Astrocyte (in vitro differentiated cells and primary cell): ENCODE measurements at places on chromosomes 13 and 19. TPM values are rescaled to one million over a fixed set of nuclear protein-coding genes. Genes with fewer than 3 reads are reported as not detected.

The KCNC3 gene
- not detected in 2 replicates for total RNA-seq

The KCNN1 gene
- 1.5 and 1.6 TPM in 2 replicates for total RNA-seq

The SGTA gene
- total RNA-seq, result 69.0 and 76.1 TPM in 2 replicates

The RNF225 gene
- total RNA-seq, result 0.36 and 0.41 TPM in 2 replicates

The IGFL3 gene
- 93.5 and 127 TPM in 2 replicates for total RNA-seq

The SYNGR4 gene
- total RNA-seq, result not detected in 2 replicates

The ZNF433 gene
- total RNA-seq, result not detected in 2 replicates

The TRIP10 gene
- 36.3 and 41.4 TPM in 2 replicates for total RNA-seq

The CLDND2 gene
- total RNA-seq, result 0.84 and 1.4 TPM in 2 replicates

The CCDC106 gene
- total RNA-seq, result 12.2 and 12.8 TPM in 2 replicates

The PDCD5 gene
- 120 and 127 TPM in 2 replicates for total RNA-seq

GRCh38 chr19:7846155-7846646 lies 16.2 kb downstream of the EVI5L start:
- no peak for DNase-seq

DNA sequence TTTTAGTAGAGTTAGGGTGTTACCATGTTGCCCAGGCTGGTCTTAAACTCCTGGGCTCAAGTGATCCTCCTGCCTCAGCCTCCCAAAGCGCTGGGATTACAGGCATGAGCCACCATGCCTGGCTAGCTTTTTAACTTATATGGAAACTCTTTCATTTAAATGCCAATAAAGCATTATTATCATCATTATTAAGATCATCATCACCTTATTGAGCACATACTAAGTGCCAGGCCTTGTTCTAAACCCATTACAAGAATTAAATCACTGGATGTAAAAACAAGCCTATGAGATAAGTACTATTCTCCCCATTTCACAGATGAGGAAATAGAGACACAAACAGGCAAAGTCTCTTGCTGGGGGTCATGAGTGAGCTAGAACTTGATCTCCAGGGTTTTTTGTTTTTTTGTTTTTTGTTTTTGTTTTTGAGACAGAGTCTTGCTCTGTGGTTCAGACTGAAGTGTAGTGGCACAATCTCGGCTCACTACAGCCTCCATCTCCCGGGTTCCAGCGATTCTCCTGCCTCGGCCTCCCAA lies 1.3 kb downstream of the GMFG start:
- no peak for DNase-seq

DNA sequence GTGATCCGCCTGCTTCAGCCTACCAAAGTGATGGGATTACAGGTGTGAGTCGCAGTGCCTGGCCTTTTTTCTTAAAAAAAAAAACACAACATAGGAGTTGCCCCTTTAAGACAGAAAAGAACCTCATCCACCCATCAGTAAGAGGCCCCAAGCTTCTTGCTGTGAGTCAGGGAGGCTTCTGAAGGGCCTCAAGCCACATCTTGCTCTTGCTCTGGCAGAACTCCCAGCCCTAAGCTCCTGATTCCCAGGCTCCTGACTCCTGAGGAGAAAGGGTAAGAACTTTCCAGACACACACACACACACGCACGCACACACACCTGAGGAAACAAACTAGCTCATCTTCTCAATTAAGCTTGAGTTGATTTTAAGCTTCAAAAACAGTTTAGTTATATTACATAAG lies 6.9 kb downstream of the ETFB start:
- DNase-seq, result peak; percentile 90

- DNase-seq, result no peak
Observed at GRCh38 chr13:59247171-59247570, 916.6 kb downstream of the DIAPH3 start.

DNA sequence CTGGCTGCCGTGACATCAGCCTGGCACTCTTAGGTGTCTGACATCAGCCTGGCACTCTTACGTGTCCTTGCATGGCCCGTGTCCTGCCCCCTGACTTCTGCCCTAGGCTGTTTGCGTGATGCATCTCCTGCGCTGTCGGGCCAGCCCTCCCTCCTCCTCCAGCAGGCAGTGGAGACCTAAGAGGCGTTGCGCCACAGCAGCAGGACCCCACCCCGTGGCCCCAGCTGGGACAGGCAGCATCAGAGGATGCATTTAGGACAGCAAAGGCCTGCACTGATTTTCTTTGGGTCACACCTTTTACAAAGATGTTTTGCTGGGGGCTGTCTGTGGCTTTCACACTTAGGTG lies 65.3 kb downstream of the GPR12 start:
- DNase-seq, result no peak

- no peak for DNase-seq
Observed at GRCh38 chr13:39263033-39263432, 224.8 kb downstream of the NHLRC3 start.

DNA sequence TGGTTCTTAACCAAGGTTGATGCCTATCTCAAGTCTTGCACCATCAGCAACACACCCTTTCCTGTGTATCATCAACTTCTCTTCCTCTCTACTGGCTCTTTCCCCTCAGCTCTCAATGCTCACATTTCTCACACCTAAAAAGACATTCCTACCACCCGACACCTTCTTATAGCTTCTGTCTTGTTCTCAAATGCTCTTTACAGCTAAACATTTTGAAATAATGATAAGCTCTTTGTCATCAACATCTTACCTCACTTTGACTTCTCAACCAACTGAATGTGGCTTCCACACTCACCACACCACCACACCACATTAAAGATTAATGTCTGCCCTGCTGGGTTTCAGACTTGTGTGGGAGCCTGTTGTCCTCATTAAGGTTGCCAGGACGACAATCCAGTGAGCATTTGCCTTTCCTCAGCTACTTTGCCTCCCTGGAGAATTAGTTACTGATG lies 67.8 kb downstream of the RXFP2 start:
- DNase-seq, result peak; percentile 46

GRCh38 chr19:40623403-40624251 lies 22.5 kb downstream of the LTBP4 start:
- peak; percentile 98 for DNase-seq

DNA sequence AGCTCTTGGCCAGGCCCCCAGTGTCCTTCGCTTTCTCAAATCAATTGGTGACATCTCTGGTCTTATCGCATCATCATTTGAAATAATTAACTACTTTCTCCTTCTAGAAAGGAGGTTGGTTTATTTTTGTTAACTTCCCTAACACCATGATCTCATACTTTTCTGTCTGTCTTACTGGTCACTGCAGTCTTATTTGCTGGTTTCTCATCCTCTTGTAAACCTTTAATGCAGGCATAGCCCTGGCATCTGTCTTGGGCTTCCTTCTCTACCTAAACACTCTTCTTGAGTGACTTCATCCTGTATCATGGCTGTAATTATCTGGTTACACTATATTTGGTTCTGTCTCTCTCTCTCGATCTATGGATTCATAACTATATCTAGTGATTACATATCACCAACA lies 152.8 kb downstream of the CYSLTR2 start:
- DNase-seq, result peak; percentile 13

DNA sequence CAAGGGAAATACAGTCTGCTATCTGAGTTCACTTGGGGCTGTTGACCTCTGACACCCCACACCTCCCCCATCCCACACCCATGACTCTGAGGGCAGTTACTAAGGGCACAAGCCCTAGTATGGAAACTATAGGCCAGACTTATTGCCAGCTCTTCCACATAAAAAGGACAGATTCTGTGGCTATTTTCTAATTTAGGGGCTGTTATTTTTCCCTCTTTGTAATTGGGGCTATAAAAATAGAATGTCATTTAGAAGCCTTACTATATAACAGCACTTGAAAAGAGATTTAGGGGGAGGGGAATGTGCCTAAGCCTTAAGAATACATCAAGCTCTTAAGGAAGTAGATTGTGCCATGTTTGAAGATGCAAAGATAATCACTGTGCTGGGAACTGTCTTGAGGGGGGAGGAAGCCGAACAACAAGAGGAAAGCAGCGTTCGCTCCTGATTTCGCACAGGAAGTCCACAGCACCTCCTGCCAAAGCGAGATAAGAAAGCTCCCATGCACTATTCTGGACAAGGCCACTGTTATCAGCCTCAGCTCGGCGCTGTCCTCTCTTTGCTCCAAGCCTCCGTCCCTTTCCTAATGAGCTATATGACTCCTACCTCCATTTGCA lies 86.6 kb downstream of the FLT1 start:
- no peak for DNase-seq

DNA sequence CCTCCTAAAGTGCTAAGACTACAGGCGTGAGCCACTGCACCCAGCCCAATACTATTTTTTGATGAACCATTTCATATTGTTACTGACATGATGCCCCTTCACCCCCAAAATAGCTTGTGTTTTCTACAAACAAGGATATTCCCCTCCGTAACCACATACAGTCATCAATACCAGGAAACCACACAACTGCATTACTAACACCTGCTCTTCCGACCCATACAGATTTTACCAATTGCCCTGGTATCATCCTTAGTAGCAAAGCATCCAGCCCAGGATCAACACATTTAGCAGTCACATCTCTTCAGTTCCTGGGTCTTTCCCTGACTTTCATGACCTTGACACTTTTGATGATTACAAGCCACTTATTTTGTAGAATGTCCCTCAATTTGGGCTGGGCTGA lies 33.6 kb downstream of the KCTD15 start:
- DNase-seq, result no peak

DNA sequence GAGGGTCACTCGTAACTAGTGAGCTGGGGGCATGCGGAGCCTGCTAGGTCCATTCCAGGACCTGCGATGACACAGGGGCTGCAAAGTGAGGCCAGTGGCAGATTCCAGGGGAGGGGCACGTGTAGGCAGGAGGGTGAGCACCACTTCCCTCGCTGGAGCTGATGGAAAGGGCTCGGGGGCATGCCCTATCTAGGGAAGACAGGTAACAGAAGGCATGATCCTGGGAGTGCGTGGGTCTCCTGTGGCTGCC lies 51.2 kb downstream of the KLF2 start:
- no peak for DNase-seq

DNA sequence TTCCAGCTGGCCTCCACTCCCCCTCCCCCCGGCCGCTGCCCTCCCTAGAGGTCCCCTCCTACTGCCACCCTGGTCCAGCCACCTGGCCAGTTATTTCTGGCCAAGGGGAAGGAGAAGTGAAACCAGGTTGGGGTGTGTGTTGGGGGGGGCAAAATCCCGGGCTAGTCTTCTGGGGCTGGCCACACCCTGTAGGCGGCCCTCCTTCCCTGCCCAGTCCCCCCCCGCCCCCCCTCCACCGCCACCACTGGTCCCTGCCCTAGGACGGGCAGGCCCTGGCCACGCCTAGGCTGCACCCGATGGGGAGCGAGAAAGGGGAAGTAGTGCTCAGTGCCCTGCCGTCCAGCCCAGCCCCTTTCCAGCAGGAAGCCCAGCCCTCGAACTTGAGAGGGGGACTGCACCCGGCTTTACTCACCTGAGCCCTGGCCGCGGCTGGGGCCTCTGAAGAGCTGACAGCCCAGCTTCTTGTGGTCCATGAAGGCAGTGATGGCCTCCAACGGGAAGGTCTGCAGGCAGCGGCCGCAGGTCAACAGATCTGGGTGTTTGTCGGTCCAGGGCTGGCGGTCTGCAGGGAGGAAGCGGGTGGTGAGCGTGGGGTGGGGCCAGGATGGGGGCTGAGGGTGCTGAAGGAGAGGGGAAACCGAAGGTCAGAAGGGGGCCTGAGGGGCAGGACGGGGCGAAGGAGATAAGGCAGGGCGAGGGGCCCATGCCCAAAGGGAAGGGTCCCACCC lies 813 bp downstream of the ZNF296 start:
- no peak for DNase-seq

- DNase-seq, result peak; percentile 21
Observed at GRCh38 chr13:35388441-35389355, 87.8 kb downstream of the MAB21L1 start.

- DNase-seq, result no peak
Observed at GRCh38 chr13:41900918-41901317, 60.0 kb downstream of the VWA8 start.

- no peak for DNase-seq
Observed at GRCh38 chr13:80679423-80679822, 338.5 kb upstream of the SPRY2 start.

DNA sequence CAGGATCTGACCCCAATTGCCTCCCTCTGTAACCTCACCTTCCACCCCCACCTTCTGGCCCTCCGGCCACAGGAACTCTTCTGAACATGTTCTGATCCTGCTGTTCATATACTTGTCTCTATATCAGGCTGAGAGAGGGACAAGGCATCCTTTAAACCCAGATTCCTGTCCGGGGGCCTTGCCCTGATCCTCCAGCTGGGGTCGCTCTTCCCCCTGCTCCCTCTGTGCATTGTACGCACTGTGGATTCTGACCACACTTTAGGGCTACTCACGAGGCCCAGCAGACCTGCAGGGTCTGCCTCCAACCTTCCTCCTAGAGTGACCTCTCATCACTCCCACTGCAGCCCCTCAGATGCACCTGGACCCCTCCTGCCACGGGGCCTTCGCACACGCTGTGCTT lies 269.3 kb downstream of the UQCRFS1 start:
- DNase-seq, result no peak

DNA sequence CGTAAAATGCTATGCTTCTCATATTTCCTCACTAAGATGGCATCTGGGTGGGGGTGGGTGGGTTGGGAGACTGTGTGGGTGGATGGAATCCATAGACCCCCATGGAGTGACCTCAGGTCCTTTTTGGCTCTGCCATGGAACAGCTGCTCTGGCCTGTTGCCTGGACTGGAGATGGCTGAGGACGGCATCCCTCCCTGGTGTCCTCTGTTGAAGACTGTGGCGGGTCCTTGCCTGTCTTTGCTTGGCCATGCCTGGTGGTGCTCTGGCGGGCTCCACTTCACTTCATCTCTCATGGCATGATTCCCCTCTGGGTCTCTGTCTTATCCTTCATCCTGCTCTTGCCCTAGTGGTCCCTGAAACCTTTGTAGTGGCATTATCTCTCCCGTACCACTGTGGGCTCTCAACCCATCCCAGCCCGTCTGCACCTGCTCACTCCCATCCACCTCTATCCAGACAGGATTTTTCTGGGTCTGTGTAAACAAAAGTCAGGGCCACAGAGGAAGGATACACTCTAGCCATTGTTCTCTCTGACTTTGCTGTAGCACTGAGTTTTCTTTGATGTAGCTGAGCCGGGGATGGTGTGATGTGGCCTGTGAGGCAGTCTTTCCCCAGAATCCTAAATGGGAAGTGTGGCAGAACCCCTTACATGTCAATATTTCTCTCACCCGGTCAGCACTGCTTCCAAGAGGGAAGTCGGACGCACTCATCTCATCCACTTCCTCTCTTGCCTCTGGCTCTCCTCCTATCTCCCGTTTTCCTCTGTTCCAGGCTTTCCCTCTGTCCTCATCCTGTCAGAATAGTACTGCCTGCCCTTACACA lies 36.1 kb downstream of the WDFY2 start:
- DNase-seq, result no peak
